ENCODE measurements at places on chromosomes 7 and 10.

DNA sequence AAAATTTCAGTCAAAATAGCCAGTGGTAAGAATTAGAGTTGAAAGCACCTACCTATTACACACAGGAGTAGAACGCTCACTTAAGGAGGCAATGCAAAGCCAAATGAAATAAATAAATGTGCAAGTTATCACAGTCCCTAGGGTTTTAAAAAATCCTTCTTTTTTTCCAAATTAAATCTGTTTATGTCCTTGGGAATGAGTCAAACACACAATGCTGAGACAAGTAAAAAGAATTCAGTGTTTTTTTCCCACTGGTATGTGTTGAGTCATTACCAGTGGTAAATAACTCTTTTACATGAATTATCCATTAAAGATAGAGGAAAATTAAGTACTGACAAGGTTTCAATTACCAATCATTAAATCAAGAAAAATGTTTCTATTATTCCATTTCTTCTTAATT is 438.6 kb downstream of the TNS3 start:
- no peak for DNase-seq

GRCh38 chr7:108492742-108493141 is 33.2 kb downstream of the PNPLA8 start:
- no peak for DNase-seq

DNA sequence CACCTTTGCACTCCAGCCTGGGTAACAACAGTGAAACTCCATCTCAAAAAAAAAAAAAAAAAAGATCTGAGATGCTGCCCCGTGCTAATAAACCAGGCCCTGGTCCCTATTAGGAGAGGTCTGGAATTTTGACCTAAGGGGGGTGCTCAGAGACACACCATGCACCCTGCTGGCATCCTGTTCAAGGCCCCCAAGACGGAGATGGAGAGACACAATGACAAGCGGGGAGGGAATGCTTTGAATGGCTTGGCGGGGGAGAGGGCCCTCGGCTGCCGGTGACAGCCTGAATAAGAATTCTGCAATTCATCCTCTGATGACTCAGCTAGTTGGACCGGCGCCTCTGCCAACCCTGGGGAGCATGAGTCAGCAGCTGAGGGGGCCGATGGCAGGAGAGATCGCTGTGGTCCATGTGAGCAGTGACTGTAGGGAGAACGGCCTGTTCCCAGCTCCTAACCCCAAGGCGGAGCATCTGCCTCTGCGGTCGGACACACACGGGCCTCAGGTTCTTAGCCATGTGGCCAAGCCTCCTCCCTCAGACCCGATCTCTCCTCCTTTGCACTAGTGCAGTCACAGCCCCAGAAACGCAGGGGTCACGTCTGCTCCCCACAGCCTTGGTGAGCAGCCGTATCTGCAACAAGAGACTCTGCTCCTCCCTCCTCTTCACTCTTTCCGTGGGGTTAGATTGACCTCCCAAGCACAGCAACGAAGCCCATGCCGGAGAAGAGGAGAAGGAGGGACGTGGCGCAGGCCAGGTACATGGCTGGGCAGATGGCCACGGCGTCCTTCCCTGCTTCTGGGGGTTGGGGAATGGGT is 14.9 kb downstream of the TRIM56 start:
- peak; percentile 50 for DNase-seq

- DNase-seq = no peak
Observed at GRCh38 chr10:50501924-50502452, 121.8 kb downstream of the SGMS1 start.

GRCh38 chr7:41731493-41732435 is 28.9 kb upstream of the INHBA start:
- DNase-seq = no peak

DNA sequence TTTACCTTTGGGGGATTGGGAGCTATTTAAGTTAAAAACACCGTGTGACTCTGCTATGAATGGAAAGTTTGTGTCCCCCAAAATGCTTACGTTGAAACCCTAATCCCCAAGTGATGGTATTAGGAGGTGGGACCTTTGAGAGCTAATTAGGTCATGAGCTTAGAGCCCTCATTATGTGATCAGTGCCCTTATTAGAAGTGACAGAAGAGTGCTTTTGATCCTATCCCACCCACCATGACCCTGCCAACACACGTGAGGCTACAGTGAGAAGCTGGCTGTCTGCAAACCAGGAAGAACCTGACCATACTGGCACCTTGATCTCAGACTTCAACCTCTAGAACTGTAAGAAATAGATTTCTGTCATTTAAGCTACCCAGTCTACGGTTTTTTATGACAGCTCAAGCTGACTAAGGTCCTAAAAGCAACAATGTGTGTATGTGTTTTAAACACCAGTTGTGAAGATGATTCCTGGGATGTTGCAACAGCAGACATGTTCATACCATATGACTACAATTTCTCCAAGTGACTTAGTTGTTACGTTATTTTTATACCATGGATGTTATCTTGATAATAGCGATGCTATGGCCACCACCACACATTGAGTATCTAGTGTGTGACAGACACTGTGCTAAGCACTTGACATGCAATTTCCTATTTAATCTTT is 124.4 kb downstream of the PIP4K2A start:
- no peak for DNase-seq

GRCh38 chr7:46485481-46486065 is 564.5 kb upstream of the IGFBP3 start:
- no peak for DNase-seq

DNA sequence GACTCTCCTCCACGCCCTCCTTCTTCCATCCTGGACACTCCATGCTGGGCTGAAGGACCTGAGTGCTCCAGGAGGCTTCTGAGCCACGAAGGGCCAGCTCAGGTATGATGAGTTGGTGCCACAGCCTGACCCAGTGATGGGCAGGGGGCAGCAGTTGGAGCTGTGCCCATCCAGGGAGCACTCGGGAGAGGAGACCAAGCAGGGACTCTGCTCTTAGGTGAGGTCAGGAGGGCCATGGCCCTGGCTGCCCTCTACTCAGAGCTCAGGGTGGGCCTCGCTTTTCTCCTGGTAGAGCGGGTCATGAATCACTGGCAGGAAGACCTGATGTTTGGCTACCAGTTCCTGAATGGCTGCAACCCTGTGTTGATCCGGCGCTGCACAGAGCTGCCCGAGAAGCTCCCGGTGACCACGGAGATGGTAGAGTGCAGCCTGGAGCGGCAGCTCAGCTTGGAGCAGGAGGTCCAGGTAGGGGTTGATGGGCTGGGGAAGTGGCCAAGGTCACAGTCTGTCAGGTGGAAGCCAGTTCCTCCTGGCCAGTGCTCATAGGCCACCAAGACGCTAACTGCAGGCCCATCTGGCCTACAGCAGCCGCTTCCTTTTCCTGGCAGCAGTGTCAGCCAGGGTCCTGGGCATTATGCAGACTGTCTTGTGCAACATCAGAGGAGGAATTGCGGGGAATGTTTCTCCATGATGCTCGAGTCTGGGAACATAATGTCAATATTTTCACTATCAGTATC is 50.8 kb downstream of the ALOX5 start:
- no peak for DNase-seq

DNA sequence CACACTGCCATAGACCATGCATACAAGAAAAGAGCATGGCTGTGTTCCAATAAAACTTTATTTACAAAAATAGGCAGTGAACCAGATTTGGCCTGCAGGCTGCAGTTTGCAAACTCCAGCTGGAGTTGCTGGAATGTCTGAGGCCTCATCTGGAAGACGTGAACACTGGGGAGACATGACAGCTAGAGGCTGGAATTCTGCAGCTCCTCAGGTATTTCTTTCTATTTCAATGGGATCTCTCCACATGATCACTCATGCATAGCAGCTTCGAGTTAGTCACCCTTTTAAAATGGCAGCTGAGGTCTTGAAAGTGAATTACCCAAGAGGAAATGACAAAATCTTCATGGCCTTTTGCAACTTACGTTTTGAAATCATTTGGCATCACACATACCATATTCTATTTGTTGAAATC is 52.6 kb upstream of the BET1 start:
- no peak for DNase-seq

DNA sequence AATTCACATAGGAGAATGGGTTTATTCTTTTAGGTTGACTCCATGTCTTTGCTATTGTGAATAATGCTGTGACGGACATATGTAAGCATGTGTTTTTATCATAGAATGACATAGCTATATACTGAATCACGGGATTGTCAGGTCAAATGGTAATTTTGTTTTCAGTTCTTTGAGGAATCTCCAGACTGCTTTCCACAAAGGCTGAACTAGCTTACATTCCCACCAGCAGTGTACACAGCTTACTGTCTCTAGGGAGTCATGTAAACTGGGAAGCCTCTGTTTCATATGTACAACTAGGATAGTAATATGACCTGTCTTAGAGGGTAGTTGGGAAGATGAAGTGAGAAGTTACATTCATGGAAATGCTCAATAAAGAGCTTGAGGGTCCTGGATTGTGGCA is 6.8 kb upstream of the C10orf120 start:
- no peak for DNase-seq

GRCh38 chr7:158127241-158127640 is 460.4 kb downstream of the PTPRN2 start:
- DNase-seq = no peak

DNA sequence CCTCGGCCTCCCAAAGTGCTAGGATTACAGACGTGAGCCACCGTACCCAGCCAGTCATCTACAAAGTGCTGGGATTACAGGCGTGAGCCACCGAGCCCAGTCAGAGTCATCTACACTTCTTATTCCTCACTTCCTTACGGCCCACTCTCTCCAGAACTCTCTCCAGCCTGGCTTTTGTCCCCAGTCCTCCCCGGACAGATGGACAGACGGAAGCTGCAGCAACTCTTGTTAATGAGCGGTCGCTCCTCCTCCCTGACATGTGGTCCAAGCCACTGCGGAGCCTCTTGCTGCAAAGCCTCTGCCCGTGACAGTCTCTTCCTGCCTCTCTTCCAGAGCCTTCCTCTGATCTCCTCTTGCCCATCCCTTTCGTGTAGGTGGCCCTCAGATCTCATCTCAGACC is 45.9 kb downstream of the TMEM270 start:
- DNase-seq = no peak

DNA sequence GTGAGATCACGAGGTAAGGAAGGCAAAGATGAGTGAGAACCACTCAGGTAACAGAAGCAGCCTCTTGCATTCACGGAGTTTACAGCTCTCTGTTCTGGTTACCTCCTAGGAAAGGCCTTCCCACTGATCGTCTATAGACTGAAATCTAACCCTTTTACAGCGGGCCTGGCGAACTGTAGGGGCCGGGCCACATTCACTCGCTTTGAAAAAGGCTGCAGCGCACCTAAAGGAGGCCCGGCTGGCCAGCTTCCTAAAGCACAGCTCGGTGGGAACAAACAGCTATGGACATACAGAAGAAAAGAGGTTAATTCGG is 565 bp downstream of the ATP5MK start:
- DNase-seq = no peak

DNA sequence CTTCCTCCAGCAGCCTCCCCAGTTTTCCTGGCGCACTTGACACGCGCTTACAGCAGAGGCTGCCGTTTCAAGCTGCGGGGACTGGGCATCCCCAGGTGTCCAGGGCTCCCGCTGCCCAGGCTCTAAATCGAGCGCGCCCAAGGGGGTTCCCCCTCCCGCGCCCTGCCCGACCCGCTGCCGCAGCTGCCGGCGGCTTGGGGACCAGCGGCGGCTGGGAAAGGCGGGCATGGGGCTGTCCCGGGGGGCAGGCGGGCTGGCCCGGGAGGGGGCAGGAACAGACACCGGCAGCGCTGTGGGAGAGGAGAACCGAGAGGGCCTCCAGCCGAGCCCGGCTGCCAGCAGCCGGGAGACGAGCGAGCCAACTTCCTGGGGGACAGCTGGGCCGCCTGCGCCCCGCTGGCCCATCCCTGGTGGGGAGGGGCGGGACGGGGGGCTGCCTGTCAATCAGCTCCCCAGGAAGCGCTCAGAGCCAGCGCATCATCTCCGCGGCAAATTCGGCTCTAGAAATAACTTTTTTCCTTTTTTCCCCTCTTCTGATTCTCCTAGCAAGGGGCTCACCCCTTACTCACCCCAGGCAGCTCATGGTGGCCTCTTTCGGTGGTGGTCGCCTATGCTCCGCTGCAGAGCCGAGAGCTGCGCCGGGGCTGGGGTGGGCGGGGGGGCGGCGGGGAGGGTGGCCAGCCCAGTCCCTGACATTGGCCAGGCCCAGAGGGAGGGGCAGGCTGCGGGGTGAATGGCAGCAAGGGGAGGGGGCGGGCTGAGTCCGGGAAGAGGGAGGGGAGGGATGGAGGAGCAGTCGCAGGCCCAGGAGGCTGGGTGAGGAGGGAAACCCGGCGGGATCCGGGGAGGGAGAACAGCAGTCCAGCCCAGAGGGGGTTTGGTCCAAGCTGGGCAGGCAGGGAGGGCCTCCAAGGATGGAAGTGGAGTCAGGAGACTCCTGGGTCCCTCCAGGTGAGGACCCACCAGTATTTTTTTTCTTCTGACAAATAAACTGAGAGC is 14.7 kb downstream of the GRID2IP start:
- no peak for DNase-seq

GRCh38 chr10:59991117-59991516 is 84.8 kb upstream of the CCDC6 start:
- no peak for DNase-seq

DNA sequence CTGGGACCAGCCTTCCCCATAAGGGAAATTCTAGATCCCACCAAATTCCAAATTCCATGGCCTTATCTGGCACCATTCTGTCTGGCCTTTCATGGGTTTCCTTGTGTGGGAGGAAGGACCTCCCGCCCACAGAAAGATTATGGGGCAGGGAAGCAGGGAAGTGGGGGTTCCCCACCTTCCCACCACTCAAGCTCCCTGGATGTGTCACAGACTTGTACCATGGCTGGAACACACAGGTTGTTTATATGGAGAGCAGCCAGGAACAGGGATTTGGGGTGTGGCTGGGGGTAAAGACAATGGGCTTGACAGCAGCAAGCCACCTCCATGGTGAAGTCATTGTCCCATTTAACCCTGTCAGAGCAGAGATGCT is 18.3 kb downstream of the UNC5B start:
- no peak for DNase-seq

DNA sequence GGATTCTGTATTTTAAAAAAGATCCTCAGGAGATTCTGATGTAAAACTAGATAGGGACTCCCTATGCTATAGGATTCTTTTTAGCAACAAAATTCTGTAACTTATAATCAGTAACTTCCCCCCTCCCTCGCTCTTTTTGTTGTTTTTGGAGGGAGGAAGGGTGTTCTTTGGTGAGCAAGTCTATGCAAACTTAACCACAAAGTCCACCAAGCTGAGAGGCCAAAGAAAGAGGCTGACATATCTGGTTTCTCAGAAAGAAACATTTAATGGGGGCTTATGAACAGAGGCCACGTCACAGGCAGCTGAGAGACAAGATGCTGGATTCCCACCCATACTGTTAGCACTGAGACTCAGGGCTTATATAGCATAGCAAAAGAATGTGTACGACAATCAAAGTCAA is 14.3 kb upstream of the ABCB5 start:
- no peak for DNase-seq

DNA sequence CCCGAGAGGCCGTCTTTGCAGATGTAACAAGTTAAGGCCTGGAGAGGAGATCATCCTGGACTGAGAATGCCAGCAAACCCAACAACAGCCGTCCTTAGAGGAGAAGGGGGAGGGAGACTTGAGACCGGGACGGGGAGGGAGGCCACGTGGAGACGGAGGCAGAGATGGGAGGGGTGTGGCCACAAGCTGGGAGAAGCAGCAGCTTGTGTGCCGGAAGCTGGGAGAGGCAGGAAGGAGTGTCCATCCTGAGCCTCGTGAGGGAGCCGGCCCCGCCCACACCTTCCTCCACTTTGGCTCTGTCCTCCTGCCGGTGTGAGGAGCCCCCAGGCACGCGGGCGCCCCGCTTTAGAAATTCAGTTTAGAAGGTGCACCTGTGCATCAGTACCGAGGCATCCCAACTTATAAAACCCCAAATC is 95.7 kb downstream of the DNAJB6 start:
- no peak for DNase-seq
